ENCODE measurements at places on chromosomes 1 and 21.

DNA sequence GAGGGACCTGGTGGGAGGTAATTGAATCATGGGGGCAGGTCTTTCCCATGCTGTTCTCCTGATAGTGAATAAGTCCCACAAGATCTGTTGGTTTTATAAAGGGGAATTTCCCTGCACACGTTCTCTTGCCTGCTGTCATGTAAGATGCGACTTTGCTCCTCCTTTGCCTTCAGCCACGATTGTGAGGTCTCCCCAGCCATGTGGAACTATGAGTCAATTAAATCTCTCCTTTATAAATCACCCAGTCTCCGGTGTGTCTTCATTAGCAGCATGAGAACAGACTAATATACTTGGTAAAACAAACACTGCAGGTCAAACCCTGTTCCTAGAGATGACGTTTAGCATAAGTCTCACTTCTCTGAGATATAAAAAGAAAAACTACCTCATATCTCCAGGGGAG lies 148.3 kb downstream of the MATN1 start:
- DNase-seq = no peak

- peak; percentile 4 for DNase-seq
Observed at GRCh38 chr1:173995475-173995874, 26.7 kb downstream of the RC3H1 start.

DNA sequence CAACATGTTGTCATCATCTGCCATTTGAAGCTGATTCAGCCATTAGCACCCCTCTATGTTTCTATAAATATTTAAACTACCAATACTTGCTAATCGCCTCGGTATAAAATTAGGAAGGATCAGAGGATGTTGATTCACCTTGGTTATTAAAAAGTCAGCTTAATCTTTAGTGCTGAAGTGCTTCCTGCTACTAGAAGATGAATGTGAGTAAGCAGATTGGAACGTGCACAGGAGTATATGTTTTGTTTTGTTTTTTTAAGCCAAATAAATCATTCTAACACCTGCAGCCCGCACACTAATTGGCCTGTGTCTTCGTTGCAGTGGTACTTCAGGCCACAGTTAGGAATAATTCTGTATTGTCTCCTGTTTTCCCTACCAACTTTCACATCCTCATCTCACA lies 485.7 kb downstream of the AJAP1 start:
- no peak for DNase-seq

DNA sequence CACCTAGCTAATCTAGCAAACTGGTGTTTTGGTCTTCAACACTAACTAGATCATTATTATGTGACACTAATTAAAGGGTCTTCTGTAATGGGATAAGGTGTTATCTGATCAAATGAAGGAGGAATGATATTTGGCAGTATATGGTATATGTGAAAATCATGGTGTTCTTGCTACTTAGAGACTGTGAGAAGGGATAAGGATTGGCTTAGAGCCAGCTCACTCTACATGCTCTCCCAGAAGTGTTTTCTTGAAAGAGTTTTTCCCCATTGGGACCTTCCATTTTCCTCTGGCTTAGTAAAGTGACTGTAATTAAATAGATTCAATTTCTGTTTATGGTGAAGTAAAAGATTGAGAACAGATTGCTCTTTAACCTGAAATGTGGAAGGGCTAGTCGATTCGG lies 71.2 kb upstream of the RGL1 start:
- DNase-seq = no peak

GRCh38 chr1:159830722-159831121 lies 4.0 kb downstream of the SLAMF8 start:
- DNase-seq = no peak

GRCh38 chr1:153422450-153423068 lies 6.2 kb downstream of the S100A7A start:
- peak; percentile 61 for DNase-seq

- DNase-seq = no peak
Observed at GRCh38 chr1:75567191-75567590, 43.7 kb downstream of the SLC44A5 start.

DNA sequence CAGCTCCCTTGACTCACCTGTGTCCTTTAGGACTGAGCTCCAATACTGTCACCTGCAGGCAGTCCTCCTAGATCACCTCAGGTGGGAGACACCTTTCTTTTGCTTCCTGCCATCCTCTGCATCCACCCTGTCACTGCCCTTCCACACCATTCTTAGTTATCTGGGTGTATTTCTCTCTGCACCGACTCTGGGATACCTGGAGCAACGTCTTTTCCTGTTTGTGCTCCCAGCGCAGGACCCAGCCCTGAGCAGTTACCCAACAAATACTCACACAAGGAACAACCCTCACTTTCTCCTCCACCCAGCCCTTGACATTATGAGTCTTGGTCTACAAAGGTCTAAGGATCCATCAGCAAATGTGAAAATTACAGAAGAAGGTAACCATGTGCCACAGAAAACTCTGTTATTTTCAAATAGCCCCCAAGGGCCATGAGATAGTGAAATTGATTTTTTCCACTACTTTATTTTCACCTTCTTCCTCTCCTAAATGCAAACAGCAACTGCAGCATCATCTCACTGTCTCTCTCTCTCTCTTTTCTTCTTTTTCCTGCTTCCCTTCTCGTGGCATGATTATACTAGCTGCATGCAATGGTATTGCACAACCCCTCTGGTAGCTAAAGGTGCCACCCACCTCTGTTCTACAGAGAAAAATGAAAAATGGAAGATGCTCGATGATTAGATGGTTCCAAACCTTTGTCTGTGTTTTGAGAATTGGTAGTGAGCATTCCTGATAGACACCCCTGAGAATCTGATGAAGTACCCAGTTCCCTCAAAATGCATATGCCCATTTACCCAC lies 89.0 kb downstream of the MIS18A start:
- DNase-seq = no peak

- no peak for DNase-seq
Observed at GRCh38 chr1:31744165-31744888, 19.8 kb downstream of the ADGRB2 start.

DNA sequence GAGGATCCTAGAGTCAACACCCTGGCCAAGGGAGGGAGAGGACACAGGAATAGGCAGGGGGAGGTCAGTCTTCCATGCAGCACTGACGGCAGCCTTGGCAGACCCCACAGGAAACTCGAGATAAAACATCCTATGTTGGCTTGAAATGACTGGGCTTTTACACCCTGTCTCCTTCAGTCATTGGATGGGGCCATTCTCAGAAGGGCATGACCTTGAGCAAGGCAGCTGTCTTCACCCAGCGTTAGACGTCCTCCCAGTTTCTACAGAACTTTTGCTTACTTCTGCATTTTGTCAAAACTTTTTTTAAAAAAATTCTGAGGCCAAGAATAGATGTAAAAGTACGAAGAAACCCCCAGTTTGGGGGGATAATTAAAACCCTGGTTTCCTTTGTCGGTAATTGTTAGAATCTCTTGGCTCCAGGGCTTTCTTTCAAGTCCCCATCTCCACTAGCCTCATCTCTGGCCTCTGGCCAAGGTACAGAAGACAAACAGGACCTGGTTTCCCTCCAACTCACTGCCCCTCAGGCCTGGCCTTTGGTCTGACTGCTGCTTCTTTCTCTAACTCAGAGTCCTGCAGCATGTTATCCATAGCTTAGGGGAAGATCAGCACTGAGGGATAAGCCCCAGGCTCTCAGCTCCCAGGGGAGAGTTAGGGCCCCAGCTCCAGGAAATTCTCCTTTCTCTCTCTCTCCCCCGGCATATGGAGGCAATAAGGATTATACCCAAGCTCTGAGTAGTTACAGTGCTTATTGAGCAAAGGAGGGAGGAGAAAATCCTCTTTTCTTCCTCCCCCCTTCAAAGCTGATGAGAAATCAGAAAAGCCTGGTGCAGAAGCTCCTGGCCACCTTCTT lies 51.6 kb upstream of the KCND3 start:
- DNase-seq = no peak

DNA sequence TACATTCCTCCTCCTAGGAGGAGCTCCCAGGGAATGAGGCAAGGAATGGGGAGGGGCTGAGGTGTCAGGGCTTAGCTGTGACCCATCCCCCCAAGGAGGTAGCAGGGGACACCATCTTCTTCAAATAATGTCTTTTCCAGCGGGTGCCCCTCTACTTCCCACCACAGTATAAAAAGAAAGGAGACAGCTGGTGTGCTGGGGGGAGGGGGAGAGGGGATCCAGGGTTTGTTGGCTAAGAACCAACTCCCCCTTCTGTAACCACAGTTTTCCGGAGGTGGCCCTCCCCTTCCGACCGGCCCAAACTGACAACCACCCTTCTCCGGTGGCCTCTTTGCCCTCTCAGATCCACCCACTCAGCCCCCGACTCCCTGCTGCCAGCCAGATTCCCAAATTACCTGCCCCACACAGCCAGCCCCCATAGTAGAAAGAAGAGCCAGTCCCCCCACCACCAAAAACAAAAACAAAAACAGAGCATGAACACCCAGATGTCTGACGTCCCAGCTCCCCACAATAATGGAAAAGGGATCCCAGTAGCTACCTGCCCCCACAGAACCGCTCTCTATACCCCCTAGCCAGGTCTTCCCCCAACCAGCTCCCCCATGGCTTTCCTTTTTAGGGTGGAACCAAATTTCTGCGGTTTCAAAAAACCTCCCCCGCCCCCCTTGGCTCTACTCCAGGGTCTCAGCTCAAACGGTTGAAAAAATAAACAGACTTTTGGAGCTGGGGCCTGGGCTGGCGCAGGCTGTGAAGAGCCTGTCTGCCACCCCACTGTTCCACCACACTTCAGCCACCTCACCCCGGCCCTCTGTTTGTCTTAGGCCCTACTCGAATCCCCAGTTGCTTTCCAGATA lies 2.1 kb downstream of the ARHGEF2 start:
- DNase-seq = peak; percentile 87

- DNase-seq = no peak
Observed at GRCh38 chr1:205239078-205239477, 11.3 kb downstream of the TMCC2 start.

- no peak for DNase-seq
Observed at GRCh38 chr1:3627515-3628253, 2.9 kb downstream of the TPRG1L start.

DNA sequence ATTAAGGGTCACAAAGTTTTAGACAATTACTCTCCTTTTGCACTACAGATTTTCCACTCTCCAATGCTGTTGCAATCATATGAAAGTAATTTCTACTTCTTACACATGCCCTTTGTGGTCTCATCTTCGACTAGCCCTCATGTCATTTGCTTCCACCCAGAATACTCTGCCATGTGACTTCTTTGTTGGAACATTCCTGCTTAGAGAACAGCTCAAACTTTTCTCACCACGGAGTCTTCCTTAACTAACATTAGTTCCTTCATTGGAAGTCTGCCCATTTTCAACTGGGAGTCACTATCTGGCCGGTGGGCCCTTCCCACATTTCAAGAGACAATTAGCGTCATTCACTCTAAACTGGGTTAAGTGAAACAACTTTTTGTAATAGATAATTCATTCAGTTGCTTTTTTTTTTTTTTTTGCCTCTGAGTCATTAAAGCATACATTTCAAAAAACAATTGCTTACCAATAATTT lies 142.6 kb upstream of the PALMD start:
- DNase-seq = peak; percentile 77

GRCh38 chr1:147892216-147892615 lies 10.4 kb upstream of the GJA8 start:
- DNase-seq = peak; percentile 6

- DNase-seq = no peak
Observed at GRCh38 chr1:44223187-44223610, 9.9 kb downstream of the DMAP1 start.

DNA sequence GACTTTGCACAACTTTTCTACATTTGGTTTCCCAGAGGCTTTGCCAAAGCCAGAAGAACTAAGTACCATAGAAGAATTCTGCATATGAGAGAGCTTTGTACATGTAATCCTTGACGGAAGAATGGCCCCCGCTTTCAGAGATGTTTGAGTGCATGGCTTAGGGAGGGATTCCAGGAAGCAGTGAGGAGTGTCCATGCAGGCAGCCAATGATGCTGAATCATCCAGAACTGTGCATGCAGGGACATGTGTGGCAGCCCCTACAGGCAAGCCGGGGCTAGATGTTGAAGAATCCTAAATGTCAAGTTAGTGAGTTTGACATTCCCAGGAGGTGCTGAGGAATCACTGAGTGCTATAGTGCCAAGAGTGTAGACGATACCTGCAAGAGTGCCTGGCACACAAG lies 9.9 kb upstream of the HAO2 start:
- peak; percentile 39 for DNase-seq

- no peak for DNase-seq
Observed at GRCh38 chr1:155007251-155007828, 4.7 kb downstream of the ZBTB7B start.

DNA sequence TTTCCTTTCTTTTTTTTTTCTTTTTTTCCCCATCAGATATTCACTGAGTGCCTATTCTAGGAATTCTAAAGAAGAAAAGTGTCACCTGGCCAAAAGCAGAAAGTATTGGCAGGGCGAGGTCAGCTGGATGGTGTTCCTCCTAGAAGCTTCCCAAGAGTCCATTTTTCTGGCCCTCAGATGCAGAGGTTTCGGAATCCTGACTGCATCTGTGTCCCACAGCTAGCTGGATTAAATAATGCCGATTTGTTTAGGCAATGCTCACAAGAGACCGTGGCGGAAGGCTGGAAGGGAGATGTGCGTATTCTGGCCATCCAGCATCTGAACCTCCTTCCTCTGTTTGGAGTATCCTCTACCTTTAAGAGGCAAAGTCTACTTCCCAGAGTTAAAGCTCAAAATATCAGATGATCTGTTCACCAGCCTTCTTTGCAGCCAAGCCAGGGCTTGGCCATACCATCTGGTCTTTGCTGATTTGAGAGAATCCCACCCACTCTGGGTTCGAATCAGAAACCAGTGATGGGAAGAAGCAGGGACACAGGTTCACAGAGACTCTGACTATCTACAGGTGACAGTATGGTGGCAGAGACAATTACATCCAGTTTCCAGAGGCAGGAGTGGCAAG lies 5.4 kb upstream of the TENT5C start:
- no peak for DNase-seq

DNA sequence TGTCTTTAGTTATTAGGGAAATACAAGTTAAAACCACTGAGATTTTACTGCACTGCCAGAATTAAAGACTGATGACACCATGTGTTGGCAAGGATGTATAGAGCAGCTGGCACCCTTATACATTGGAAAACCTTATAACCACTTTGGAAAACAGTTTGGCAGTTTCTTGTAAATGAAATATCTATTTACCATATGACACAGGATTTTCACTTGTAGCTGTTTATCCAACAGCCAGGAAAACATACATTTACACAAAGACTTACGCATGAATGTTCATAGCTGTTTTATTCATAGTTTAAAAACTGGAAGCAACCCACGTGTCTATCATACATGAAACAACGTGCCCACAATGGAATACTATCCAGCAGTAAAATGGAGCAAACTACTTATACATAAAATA lies 45.3 kb downstream of the PRRC2C start:
- no peak for DNase-seq

DNA sequence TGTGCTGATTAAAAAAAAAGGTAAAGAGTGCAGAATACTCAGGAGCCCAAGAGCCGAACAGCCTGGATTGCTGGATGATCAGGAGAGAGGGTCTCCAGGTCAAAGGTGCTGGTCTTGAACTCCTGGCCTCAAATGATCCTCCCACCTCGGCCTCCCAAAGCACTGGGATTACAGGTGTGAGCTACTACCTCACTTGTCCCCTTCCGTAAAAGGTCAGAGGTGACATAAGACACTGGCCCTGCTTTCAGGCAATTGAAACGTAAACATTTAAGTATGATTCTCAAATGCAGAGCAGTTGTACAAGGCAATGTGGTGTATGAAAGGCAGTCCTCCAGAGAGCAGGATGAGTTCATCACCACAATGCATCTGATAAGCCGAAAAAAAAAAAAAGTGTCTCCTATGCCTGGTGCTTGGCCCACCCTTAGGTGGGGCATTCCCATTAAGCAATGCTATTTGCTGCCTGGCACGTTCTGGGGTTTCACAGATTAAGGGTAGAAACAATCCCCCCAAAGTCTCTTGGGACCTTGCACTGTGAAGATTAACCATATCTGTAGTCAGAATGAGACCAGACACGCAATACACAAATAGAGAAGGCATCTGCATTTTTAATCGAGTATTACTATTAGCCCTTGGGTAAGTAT lies 47.7 kb downstream of the PARP1 start:
- no peak for DNase-seq

Data from fibroblast of upper back skin (primary cell).